Activated B cell treated with CpG ODN at 0.5 μM for 24 hours (primary cell): ENCODE measurements at places on chromosomes 13 and 19.

DNA sequence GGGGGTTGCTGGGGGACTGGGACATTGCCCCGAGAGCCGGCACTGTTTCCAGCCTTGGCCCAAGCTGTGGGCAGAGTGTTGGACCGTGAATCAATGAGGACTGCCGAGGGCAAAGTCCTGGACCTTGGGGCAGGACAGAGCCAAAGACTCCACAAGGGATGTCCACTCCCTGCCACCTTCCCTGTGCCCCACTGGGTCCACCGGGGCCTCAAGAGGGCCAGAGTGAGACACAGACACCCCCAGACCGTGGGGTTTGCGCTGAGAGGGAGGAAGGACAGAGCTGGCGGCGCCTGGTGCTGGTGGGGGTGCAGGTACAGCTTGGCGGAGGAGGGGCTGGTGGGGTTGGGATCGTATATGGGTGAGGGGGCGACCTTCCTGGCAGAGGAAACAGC lies 11.8 kb downstream of the MAST3 start:
- no peaks in the 10 kb centered on the region for H3K27me3 ChIP-seq
- DNase-seq, result peak; percentile 24
- peaks cover 30% of the 10 kb centered on the region for H3K36me3 ChIP-seq

DNA sequence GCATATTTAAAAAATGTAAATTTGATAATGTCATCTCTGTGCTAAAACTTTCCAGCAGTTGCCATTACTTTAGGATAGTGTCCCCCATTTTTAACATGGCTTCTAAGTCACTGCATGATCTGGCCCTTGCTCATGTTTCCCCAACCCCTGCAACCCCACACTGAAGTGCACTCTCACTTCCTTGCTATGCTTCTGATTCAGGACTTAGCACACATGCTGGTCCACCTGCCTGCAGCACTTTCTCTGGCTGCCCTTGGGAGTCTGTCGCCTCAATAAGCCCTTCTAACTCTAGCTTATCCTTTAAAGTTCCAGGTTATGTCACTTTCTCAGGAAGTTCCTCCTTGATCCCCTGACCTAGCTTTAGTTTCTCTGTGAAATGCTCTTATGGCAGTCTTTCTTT lies 241.0 kb downstream of the POSTN start:
- no peak overlapping the region for H3K4me3 ChIP-seq
- no peaks in the 10 kb centered on the region for H3K27me3 ChIP-seq
- no peak overlapping the region for H3K27ac ChIP-seq

DNA sequence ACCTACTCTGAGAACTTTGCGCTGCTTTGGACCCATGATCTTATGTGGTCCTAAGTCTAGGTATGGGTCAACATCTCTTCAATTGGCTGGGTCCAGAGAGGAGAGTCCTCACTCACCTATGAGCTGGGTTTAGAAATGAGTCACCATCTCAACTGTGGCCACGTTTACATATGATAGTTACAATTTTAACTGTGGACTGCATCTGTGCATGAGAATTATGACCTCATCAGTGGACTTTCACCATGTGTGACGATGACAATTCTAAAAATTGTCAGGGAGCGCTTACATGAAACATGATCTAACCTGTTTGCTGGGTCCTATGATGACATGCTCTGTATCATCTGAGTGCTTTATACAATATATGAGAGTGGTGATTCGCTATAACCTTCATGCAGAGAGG lies 12.7 kb upstream of the ZNF724 start:
- peaks cover 62% of the 10 kb centered on the region for H3K36me3 ChIP-seq
- no peak for DNase-seq
- no peaks in the 10 kb centered on the region for H3K4me1 ChIP-seq
- no peak overlapping the region for H3K27ac ChIP-seq

- H3K27me3 ChIP-seq, result peaks cover 20% of the 10 kb centered on the region
- H3K36me3 ChIP-seq, result no peaks in the 10 kb centered on the region
- H3K27ac ChIP-seq, result no peak overlapping the region
- no peak for DNase-seq
- H3K4me1 ChIP-seq, result peaks cover 8% of the 10 kb centered on the region
Observed at GRCh38 chr19:44925114-44925891, 10.9 kb downstream of the APOC1 start.

DNA sequence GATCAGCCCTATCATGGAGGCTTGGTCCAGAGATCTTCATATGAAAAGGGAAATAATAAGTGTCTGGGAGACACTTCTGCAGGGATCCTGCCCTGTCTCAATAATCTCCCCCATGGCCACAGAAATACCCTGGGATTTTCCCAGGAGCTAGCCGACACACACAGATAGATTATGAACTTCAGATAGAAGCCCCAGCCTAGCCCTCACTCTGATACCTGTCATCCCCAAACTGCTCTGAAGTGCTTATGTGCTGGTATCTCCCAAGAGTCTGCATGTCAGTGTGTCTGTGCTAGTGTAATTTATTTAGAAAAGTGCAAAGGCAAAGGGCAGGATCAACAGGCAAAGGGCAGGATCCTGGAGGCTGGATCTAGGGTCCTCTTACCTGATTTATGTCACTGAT lies 38.7 kb upstream of the ZNF766 start:
- H3K27me3 ChIP-seq, result no peaks in the 10 kb centered on the region
- DNase-seq, result no peak
- H3K27ac ChIP-seq, result peak overlapping the region; percentile 19
- no peak overlapping the region for H3K4me3 ChIP-seq

GRCh38 chr13:51861723-51862300 lies at the start of gene CCDC70:
Gene CCDC70 (plus strand): TSS chr13:51861969. CDS start chr13:51865412, 3,443 bp downstream.
- DNase-seq, result no peak
- H3K4me1 ChIP-seq, result no peaks in the 10 kb centered on the region
- no peak within 1 kb of the TSS for H3K4me3 ChIP-seq
- H3K36me3 ChIP-seq, result no peaks in the 10 kb centered on the region
- H3K27ac ChIP-seq, result no peak within 1 kb of the TSS
- H3K27me3 ChIP-seq, result peaks cover 1% of the 10 kb centered on the region
